ENCODE measurements at places on chromosomes 1 and 21.

DNA sequence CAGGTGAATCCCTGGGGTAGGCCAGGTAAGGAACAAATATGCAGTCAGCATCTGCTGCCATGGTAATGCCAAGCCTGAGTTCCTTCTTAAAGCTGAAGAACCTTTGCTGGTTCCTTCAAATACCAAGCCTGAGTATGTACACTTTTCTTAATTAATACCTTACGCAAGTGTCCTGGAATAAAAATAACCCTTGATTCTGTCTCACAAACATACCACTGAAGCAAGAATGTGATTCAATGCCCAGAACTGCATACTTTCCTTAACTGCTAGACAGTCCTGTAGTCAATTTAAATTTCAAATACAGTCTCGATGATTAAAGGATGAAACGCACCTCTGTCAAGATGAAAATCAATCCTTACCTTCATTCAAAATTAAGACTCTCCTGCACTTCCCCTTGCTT, 634.0 kb upstream of the CHRM3 start:
- no peak for DNase-seq

- DNase-seq: peak; percentile 54
Observed at GRCh38 chr1:89635825-89636815, 3.2 kb downstream of the LRRC8C start.

- DNase-seq: no peak
Observed at GRCh38 chr1:40646315-40646714, 19.2 kb downstream of the RIMS3 start.

- no peak for DNase-seq
Observed at GRCh38 chr1:21605964-21606705, 63.0 kb downstream of the RAP1GAP start.

GRCh38 chr1:98260839-98261238, 340.0 kb upstream of the DPYD start:
- no peak for DNase-seq

- no peak for DNase-seq
Observed at GRCh38 chr1:45348966-45349677, 8.9 kb upstream of the MUTYH start.

Measured in HS-27A (cell line).